ENCODE measurements at places on chromosomes 2 and 18. TPM values are rescaled to one million over a fixed set of nuclear protein-coding genes. Genes with fewer than 3 reads are reported as not detected.
A peak's percentile ranks its signal among the peaks of the same experiment; 100 is the strongest.

Gene LRATD1
- total RNA-seq = 0.67 TPM

Gene LRRTM4
- 1.3 TPM for total RNA-seq

Gene INHBB
- 2.8 TPM for total RNA-seq

Gene TUBA3D
- 4.0 TPM for total RNA-seq

Gene CFAP65
- total RNA-seq = not detected

Gene HOXD1
- total RNA-seq = 0.59 TPM

Gene TPO
- total RNA-seq = 11.8 TPM

Gene CD8A
- 0.62 TPM for total RNA-seq

Gene KHK
- 1.1 TPM for total RNA-seq

- no peak for DNase-seq
These were observed 383.7 kb downstream of the XIRP2 start for GRCh38 chr2:167271932-167272331.

GRCh38 chr2:42055573-42056514 is 8.0 kb downstream of the PKDCC start:
- DNase-seq = no peak

- DNase-seq = no peak
These were observed 3.0 kb downstream of the OSR1 start for GRCh38 chr2:19355416-19355821.

DNA sequence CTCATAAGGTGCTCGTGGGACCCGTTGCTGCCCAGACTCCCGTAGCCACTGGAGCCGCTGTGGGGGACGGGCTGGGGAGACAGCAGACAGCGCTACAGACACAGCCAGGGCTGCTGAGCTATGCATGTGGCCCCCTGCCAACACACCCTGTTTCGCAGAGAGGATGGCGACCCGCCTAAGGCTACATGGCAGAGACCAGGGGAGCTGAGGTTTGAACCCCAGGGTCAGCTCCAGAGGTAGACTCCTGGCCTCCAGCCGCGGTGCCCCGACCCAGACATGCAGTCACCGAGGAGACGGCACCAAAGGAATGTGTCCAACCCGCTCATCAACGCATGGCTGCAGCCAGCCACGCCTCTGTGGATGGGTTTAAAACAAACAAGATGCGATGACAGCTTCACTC is 21.0 kb upstream of the HES6 start:
- DNase-seq = no peak

DNA sequence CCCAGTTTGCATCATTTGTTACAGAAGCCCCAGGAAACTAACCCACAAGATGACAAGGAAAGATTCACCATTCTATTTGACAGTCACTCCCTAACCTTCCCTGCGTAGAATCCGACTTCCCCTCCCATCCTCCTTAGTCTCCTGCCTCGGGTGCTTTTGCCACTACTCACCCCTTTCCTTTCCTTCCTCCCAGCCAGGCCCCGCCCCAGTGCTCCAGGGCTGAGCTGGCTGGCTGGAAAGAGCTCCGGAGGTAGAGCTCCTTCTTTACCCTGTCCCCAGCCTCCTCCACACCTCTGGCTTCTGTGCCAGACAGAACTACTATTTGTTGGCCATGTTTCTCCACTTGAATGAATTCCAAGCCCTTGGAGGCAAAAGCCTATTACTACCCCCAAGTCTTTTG is 317.6 kb upstream of the NCKAP5 start:
- DNase-seq = no peak

GRCh38 chr2:100857915-100858314 is 38.0 kb downstream of the NPAS2 start:
- DNase-seq = no peak

DNA sequence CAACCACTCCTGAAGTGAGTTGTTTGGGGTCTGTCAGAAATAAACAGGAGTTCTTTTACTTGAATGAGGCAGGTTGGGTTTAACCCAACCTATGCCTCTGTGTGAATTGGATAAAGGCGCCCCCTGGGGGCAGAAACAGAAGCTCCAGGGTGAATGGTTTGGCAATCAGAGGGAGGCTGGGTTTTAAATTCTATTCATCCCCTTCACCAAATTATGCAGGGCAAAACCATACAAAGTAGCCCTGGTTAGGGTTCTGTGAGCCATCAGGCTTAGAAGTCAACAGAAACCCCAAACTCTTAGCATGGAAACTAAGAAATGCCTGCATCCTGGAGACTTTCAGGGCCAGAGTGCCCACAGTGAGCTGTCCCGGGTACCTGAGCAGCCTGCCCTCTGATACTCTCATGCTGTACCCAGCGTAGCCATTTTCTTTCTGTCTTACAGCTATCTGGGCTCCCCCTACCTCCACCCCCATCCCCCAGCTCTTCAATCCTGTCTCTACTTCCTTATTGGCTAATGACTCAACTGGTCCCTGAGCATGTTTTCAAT is 241.5 kb downstream of the ICOS start:
- DNase-seq = no peak

GRCh38 chr2:26458365-26459042 is 19.4 kb downstream of the OTOF start:
- DNase-seq = no peak

DNA sequence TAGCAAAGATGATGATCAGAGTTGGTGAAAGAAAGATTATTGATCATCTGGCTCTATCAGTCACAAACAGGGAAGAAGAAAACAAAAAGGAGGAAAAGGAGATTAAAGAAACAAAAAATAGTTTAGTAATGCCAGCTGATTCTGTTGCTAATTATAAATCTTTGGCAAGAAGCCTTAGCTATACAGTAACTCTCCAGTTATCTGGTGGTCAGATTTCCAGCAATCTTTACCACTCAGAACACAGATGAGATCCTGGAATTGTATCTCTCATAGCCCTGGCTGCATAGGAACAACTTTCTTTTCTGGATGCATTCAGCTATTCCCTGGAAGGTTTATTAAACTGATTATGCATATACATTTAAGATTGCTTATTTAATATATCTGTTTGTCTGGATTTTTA is 256.8 kb upstream of the ZEB2 start:
- no peak for DNase-seq

- peak; percentile 92 for DNase-seq
These were observed at the start of gene DYSF for GRCh38 chr2:71453404-71454220. Gene DYSF (plus strand): TSS chr2:71453561.

- DNase-seq = no peak
These were observed 428 bp upstream of the MAP3K20 start for GRCh38 chr2:173075056-173075780.

- no peak for DNase-seq
These were observed 60.9 kb downstream of the CHST9 start for GRCh38 chr18:27124196-27124595.

DNA sequence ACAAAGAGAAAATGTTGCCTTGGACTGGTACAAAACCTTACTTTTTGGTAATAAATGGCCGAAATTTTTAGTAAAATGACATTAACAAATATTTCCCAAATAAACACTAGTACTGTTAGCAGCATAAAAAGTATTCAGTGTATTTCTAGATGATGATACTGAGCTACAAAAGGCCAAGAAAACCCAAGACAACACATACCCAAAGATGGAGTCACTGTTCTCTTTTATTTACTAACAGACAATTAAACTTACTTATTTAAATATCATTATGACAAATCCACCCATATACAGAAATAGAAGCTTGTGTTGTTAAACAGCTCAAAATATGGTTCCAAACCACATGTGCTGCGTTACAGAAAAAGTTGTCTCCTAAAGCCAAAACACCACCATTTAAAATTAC is 239.9 kb downstream of the ZEB2 start:
- DNase-seq = no peak

GRCh38 chr2:174964404-174964803 is 40.8 kb downstream of the CHN1 start:
- no peak for DNase-seq

- no peak for DNase-seq
These were observed 79.5 kb downstream of the FAM161A start for GRCh38 chr2:61774351-61774750.

DNA sequence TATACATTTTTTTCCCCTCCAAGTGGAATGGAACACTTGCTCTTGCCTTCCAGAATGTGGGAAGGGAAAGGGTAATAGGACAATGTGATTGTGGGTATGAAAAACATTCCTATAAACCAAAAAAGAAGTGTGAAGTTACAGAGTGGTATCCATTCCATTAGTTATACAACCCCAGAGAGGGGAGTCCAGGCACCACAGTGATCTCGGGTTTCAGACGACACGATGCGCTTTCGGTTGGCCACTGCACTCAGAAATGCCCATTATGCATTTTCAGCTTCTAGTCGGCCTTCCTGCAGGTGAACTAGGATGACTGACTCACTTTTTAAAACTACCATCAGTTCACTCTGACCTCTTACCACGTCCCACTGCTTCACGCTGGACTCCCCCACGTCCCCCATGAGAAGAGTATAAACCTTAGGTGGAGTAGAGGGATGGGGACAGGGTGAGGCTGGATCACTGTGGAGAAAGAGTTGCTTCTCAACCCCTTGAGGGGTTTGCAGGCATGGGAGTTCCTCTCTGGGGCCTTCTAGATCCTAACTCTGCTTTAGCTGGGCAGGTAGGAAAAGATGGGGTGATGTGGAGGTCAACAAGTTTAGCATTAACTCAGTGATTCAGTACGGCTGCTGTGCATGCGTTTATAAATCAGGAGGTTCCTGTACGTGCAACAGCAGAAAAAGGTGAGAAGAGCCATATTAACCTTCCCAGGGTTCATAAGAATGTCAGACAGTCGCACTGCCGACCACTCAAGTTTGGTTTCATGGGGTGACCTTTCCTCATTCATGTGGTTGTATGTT is 50.5 kb downstream of the ZNF532 start:
- no peak for DNase-seq

- DNase-seq = no peak
These were observed 54.5 kb downstream of the COL6A3 start for GRCh38 chr2:237359518-237359840.

DNA sequence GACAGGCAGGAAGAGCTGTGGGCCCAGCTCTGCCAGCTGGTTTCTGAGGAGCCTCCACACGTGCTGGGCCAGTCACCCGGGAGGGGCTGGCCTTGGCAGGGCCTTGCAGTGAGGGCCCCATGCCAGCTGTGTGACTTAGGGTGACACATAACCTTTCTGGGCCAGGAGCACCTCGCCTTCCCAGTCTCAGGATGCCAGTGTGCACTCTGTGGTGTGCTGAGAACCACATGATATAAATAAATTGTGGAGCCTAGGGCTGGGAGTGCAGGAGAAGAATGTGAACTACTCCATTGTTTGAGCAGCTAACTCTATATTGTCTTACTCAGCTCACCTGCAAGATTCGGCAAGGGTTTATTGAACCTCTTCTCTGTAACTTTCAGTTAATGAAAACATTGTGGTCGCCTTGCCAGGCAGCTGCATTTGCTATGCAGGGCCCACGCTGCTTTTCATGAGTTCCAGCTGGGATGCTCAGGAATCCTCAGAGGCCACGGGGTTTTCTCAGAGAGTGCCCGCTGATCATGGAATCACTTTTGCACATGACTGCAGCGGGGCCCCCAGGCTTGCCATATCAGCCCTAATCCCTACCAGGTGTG is 222.3 kb downstream of the SH3RF3 start:
- no peak for DNase-seq

DNA sequence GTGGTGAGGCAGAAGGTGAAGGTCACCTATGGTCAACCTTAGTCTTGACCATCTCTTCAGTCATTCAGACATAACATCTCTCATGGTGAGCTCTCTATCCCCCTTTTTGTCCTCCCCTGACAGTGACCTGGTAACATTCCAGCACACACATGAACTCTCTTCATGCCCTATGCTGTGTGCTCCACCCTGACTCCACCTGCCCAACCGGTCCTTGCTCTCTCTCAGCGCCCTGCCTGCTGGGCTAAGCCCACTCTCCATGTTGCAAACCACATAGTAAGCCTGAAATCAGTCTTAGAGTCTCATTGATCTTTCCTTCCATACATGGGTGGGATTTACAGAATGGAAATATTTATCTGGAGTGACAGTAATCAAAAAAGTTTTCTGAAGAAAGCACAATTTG is 52.8 kb downstream of the MARCO start:
- DNase-seq = no peak

DNA sequence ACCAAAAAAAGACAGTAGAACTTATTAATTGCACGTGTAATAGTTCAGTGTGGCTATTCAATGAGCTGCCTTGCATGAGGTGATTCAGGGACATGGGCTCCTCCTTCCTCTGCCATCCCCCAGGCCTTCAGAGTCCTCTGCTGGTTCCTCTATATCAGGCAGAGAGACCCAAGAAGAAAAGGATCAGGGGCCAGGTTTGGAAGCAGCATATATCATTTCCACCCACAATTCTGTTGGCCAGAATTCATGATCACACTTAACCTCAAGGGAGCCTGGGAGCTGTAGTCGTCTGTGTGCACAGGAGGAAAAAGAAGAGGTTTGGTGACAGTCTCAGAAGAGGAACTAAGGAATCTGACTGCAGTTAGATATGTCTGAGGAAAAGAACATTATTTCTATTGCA is 114.0 kb upstream of the GLS start:
- DNase-seq = no peak

DNA sequence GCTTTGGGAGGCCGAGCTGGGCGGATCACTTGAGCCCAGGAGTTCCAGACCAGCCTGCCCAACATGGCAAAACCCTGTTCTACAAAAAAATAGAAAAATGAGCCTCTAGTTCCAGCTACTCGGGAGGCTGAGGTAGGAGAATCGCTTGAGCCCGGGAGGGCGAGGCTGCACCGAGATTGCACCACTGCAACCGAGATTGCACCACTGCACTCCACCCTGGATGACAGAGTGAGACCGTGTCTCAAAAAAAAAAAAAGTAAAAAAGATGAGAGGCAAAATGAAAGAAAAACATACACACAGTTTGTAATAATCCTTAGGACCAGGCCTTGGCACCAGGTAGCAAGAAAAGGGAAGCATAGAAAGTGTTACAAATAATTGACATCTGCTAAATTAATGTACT is 22.0 kb downstream of the RBM43 start:
- no peak for DNase-seq

- no peak for DNase-seq
These were observed 33.1 kb downstream of the MARCO start for GRCh38 chr2:118975133-118975532.

GRCh38 chr2:15271276-15271675 is 289.9 kb downstream of the NBAS start:
- no peak for DNase-seq

GRCh38 chr2:186503827-186504606 is 18.0 kb downstream of the ZC3H15 start:
- DNase-seq = no peak

- no peak for DNase-seq
These were observed 42.3 kb downstream of the CABLES1 start for GRCh38 chr18:23177433-23178072.

DNA sequence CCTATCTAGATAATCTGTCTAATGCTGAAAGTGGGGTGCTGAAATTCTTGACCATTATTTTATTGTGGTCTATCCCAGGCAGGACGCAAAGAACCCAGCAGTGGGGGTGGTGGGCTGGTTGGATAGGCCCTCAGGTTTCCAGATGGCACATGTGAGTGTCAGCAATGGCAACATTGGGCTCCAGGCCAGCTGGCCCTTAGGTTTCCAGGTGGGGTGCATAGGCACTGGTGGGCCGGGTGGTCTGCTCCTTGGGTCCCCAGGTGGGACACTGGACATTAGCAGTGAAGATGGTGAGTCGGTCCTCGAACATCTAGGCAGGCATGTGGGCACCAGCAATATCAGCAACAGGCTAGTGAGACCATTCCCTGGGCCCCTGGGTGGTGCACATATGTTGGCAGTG is 680.3 kb upstream of the ACVR2A start:
- DNase-seq = no peak
